Body of pancreas (tissue), 4 donors: ENCODE measurements at places on chromosomes 12 and 14. TPM values are rescaled to one million over a fixed set of nuclear protein-coding genes. Genes with fewer than 3 reads are reported as not detected.

GRCh38 chr12:43841253-43841652, 5.4 kb downstream of the TMEM117 start:
- DNase-seq: no peak

- no peak for DNase-seq
These were observed 349.3 kb downstream of the DIO2 start for GRCh38 chr14:79862045-79862444.

- no peak for DNase-seq
These were observed 35.5 kb downstream of the HECTD1 start for GRCh38 chr14:31172084-31172483.

DNA sequence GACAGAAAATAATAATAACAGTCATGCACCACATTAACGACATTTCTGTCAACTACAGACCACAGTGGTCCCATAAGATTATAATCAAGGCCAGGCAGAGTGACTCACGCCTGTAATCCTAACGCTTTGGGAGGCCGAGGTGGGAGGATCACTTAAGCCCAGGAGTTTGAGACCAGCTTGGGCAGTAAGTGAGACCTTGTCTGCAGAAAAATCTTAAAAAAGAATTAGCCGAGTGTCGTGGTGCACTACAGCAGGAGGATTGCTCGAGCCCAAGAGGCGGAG, 8.6 kb downstream of the NAB2 start:
- DNase-seq: no peak

GRCh38 chr14:33118668-33119067, 180.0 kb downstream of the NPAS3 start:
- DNase-seq: no peak

DNA sequence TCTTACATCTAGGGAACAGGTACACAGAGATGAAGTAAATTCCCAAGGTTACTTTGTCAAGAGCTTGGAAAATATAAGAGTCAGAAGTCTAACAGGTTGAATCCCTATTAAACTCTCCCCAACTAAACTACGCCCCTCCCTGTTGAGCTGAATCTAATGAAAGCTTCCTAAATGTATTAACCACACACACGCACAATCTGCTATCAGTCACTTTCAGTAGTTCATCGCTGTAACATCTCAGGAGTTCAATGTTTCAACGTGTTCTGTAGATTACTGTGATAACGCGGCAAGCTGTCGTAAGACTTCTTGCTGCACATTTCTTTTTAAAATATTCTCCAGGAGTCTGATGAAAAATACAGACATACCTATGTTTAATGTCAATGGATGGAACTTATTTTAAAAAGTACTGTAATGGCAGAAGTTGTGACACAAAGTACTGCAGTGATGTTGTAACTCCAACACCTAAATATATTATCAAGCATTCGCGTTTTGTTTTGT, 612 bp upstream of the SLC25A3 start:
- no peak for DNase-seq

- DNase-seq: no peak
These were observed 23.6 kb downstream of the KRT80 start for GRCh38 chr12:52168019-52168717.

GRCh38 chr14:22898302-22899090, 15.5 kb downstream of the REM2 start:
- no peak for DNase-seq

- DNase-seq: no peak
These were observed 415.4 kb downstream of the DPF3 start for GRCh38 chr14:72478471-72478893.

DNA sequence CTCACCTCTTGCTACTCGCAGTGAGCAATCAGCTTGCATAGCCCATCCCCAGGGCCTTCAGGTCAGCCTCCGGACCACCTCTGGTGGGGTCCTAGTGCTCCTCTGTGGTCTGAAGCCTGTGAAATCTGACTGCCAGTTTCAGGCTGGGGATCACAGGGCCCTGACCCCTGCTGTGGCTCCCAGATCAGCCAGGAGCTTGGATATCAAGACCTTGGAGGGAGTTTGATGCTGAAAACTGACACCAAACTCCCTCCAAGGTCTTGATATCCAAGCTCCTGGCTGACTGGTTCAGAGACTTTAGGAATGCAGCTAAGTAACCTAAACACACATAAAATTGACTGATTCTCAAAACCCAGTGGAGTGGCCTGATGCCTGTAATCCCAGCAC, 19.8 kb upstream of the DHRS4 start:
- no peak for DNase-seq

- DNase-seq: no peak
These were observed 660 bp upstream of the MCRS1 start for GRCh38 chr12:49568442-49569162.

DNA sequence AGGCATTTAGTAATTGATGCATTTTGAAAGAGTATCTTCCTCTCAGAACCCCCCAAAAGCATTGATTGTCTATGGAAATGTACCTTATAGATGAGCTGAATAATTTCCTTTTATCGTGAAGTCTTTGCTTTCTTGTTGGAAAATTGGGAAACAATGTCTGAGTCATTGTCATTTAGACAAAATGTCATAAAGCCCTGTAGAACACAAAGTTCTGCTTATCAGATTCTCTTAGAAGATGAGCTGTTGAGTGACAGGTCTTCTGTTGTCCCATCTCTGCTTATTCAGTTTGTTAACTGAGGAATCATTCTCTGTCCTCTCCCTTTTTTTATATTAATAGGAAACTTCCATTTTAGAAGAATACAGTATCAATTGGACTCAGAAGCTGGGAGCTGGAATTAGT, 22.9 kb downstream of the MAPKAPK5 start:
- no peak for DNase-seq

DNA sequence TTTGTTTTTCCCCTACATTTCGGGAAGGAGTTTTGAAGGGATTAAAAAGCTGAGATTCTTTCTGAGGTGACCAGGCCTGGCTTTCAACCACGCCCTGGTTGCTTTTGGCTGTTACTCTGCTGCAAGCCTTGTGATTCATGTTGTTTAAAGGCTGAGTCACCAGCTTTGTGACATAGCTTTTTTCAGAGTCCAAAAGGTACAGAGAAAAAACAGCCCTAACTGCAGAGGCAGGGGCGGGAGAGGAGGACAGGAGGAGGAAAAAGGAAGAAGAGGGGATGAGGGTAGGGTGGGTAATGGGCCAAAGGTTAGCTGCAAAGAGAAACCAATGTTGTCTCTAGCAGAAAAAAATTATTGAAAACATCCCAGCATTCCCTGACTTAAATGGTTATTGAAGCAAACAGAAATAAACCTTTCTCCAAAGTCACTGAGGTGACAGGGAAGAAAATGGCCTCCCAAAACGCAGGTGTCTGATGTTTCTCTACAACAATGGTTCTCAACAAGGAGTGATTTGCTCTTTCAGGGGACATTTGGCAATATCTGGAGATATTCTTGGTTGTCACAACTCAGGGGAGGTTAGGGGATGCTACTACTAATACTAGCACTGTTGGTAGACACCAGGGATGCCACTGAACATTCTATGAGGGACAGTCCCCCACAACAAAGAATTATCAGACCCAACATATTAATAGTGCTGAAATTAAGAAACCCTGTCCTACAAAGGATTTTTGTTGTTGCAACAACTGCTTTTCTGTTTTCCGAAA, 2.1 kb upstream of the UBC start:
- peak; percentile 88 for DNase-seq

DNA sequence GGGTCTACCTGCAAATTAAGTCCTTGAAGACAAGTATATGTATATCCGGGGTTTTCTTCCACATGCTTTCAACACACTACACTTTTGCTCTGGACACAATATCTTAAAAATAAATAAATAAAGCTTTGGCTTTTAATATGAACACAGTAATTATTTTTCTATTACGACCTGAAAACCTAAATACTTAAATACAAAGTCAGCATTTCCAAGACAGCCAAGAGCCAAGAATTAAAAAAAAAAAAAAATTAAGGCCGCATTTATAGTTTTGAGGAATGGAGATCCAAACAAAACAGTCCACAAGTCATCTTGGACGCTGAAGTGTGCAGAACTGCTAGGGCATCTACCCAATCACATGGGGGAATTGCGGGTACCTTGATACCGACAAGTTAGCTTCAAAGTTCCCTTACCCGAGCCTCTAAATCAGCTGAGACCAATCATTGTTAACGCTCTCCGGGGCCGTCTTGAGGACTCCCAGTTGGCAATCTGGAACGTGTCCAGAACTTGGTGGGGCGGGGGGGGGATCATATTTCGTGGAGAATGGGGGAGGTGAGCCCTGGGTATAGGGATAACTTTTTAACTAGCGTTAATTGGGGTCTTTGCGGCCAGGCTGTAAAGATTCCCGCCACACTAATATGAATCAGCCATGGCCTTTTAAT, 731 bp upstream of the PCNX4 start:
- DNase-seq: peak; percentile 52

DNA sequence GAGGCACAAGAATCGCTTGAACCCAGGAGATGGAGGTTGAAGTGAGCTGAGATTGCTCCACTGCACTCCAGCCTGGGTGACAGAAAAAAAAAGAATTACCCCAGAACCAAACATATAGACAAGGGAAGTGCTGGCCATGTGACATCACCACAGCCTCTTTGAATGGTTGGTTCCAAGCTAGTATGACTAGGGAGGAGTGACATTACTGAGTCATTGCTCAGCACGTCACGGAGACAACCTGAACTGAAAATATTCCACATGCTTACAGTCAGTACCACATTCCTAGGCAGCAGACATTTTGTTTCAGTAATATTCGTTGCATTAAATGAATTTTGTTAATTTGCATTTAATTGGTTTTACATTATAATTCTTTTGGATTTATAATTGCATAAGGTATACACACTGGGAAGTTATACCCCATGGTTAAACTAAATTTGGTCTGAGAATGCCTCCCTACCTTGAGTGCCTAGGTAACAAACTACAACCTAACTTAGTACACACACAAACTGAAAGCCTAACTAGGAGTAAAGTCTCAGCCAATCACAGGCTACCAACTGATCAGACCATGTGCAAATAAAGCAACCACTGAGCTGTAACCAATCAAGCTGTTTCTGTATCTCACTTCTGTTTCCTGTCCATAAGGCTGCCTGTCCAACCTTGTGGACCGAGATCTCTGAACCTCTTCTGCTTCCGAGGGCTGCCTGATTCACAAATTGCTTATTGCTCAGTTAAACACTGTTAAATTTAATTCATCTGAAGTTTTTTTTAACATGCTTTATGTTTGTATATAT, 164.4 kb downstream of the CAND1 start:
- no peak for DNase-seq

DNA sequence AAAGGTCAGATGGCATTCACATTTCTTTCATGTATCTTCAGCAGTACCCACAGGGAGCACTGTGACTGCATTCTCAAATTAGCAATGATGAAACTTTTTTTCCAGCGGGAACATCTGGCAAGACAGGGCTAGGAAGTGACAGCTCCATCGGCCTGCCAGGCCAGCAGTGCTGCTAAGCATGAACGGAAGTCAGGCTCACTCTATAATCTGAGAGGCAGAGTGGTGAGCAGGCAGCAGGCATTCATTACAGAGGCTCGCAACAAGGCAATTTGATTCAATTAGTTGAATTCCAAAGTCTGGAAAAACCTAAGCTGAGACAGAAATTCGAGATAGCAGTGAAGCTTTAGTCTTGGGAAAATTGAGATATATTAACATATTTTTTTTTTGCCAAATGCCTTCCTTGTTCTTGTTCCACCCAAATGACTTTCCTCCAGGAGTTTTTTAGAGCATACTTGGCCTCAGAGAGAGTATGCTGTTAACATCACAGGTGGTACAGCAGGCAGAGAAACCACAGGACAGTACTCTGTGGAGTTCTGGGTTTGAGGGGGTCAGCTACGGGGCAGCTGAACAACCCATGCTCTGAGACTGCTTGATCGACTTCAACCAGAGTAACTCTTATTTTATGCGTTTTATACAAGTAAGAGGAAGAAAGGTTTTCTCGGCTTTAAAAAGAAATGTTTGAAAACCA, 414.9 kb downstream of the APAF1 start:
- DNase-seq: no peak

DNA sequence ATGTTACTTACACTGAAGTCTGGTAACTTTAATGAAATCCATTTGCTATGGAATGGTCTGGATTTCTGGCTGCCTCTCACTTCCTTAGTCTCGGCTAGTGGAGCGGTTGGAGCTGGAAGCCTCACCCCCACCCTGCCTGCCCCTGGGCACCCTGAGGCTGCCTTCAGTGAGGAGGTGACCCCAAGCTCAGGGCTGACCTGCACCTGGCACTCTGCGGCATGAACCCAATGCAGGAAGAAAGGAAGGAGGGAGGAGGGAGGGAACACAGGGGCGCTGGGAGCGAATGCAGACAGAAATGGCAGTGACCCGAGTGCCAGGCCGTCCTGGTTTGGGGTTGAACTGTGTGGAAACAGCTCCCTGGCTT, 353.1 kb downstream of the TMEM121 start:
- DNase-seq: peak; percentile 3

DNA sequence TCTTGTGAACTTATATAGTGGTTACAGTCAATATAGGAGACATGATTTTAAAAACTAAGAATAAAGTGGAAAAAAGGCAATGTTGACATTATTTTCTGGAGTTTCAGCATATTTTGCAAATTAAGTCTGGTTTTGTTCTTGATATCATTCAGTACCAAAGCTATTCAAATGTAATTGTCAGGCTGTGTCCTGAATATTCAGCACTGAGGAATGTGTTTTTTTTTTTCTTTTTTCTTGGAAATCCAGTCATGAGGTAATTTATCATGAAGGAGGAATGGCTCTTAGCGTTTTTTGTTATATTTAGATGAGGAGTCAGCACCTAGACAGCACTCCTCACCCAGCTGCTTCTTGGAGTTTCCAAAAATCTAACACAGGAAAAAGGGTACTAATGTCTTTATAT, 225.5 kb downstream of the CCDC91 start:
- DNase-seq: no peak

GRCh38 chr12:124403273-124403672, 108.4 kb downstream of the RFLNA start:
- DNase-seq: no peak

DNA sequence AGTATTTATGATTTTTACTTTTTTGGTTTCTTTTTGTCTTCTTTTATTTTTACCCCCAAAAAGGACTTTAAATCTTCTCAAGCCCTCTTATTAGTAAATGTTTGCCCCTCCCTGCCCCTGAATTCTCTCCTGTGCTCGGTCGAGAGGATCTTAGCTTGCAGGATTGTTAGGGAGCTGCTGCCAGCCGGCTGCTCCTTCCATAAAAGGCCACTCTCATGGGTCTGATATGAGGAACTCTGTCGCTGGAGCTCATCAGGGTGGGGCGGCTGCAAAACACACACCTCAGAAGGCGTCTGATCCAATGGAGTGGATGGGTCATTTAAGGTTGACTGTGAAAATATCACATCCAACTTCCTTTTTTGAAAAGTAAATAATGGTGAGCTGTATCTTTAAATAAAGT, 8.5 kb downstream of the LTBR start:
- DNase-seq: peak; percentile 70

GRCh38 chr14:92848887-92849286, 54.8 kb downstream of the GOLGA5 start:
- DNase-seq: peak; percentile 60

GRCh38 chr12:125871811-125872594, 806.8 kb downstream of the AACS start:
- no peak for DNase-seq

SDR9C7 gene
- total RNA-seq: not detected

RPGRIP1 gene
- not detected for total RNA-seq

CLEC2A gene
- total RNA-seq: not detected

SLC25A47 gene
- total RNA-seq: not detected

TAS2R50 gene
- 3.3 TPM for total RNA-seq

CLEC4A gene
- 0.52 TPM for total RNA-seq

CLEC1B gene
- not detected for total RNA-seq

OVCH1 gene
- 0.52 TPM for total RNA-seq

ABCC9 gene
- 12.2 TPM for total RNA-seq

KSR2 gene
- total RNA-seq: 1.0 TPM

ANG gene
- 24.1 TPM for total RNA-seq

MYRFL gene
- 0.52 TPM for total RNA-seq
